Stimulated activated CD8-positive, alpha-beta memory T cell treated with anti-CD3 and anti-CD28 coated beads, Interleukin-12 subunit alpha, Interleukin-12 subunit beta, amount 100 ng/mL, for 4 hours (primary cell): ENCODE measurements at places on chromosomes 5 and 9.

GRCh38 chr9:133945314-133945975 is 46.7 kb downstream of the VAV2 start:
- DNase-seq = no peak

DNA sequence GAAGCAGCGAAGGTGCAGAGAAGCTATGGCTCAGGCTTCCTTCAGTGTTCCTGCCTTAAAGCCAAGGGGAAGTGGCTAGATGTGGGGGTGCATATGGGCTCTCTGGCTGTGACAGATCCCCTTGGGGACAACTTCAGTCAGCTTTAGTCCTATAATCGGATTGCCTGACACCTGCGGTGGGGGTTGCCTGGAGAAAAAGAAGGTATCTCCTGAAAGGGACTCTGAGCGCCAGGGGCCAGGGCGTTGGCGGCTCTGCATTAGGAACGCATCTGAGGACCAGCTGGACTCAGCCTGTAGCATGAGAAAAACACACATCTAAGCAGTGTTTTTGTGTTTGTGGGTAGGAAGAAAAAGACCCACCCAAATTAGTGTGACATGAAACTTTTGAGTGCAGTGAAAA is 84.3 kb upstream of the OTULINL start:
- DNase-seq = no peak

GRCh38 chr5:116045821-116046220 is 13.5 kb downstream of the ARL14EPL start:
- DNase-seq = no peak

DNA sequence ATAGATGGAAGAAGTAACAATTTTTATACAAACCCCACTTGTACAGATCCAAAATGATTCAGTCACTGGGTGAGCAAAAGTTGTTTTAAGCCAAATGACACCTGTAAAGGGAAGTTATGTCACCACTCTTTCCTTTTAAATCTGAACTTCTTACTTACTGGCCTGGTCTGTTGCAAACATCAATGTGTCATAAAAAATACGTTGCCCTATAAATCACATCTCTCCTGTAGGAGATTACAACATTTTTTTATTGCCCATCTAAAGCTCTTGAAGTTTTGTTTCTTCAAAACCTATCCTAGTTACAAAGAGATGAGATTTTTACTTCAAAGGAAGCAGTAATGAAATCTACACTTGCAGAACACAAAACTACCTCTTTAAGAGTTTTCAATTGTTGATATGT is 1087.8 kb upstream of the DMAC1 start:
- no peak for DNase-seq

DNA sequence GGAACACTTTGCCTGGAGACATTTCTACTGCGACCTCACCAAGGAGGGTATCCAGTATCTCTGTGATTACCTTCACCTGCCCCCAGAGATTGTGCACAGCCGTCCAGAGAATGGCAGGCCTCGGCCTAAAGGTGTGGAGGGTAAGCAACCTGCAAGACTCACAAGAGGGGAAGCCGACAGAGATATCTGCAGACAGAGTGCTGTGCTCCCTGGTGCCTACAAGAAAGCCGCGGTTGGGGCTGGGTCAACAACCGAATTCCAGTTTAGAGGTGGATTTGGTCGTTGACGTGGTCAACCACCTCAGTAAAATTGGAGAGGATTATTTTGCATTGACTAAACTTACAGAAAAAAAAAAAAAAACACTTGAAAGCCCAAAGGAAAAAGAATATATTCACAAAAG is 107.8 kb upstream of the ISL1 start:
- no peak for DNase-seq

- DNase-seq = no peak
These were observed 167.9 kb downstream of the TSSK1B start for GRCh38 chr5:113266913-113267227.

DNA sequence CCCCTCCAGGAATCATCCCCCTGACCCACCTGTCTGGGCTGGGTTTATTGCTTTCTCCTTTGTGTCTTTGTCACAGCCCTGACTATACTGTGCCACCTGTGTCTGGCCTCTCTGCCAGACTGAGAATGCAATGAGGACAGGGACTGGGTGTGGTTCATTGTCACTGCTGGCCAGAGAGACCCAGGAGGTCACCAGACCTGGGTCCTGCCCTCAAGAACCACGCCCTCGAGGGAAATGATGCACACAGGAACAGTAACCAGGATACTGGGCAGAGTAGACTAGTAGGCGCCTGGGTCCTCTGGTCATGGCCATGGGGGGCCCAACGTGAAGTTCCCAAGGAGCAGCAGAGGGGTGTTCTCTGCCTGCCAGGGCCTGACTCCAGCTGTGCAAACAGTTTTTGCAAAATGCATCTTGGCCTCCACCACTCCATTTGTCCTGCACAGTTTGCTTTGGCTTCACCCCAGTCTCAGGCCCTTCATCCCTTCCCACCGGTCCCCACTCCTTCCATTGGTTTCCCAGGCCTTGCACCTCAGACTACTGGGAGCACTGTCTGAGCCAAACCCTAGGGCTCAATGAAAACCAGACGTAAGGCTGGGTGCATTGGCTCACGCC is 17.8 kb downstream of the RGS3 start:
- no peak for DNase-seq

DNA sequence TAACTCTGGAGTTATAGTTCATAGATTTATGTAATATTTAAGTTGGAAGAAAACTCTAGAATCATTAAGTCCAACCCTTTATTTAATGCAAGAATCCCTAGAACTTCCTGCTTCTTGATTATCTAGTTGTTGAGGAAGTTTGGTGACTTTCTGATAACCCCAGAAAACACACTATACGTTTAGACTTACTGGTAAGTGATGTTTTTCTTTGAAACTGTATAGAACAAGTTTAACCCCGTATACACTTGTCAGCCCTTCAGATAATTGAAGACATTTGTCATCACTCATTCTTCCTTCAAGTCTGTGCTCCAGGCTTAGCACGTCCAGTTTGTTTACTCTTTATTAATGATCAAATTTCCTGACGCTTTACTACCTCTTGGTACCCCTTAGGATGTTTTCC is 9.0 kb downstream of the NDUFS4 start:
- no peak for DNase-seq

GRCh38 chr5:33761139-33761538 is 130.7 kb downstream of the ADAMTS12 start:
- no peak for DNase-seq

- no peak for DNase-seq
These were observed 240.9 kb downstream of the GABRB2 start for GRCh38 chr5:161305601-161306000.

GRCh38 chr9:73152543-73152844 is 829 bp downstream of the ANXA1 start:
- DNase-seq = no peak

- no peak for DNase-seq
These were observed 35.8 kb upstream of the OR13F1 start for GRCh38 chr9:104468261-104468660.

DNA sequence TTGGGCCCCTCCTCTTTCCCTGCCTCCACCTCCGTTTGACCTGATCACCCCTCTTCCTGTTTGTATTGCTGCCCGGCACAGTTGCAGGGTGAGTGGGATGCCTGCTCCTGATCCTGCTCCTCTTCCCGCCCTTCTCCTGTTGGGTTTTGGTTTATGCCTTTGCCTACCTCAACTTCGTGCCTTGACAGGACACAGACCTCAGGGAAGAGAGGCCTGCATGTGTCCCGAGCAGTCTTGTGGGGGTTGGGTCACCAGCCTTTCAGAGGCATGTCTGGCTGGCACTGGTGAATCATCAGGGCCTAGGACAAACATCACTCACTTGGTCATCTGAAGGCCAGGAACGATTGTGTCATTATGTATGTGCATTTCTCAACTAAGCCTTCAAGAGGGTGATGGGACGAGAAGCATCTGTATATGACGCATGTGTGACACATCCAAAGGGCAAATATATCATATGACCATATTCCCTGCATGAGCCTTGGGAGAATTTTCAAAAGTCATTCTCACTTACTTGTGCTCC is 56.9 kb downstream of the NPR3 start:
- DNase-seq = no peak

DNA sequence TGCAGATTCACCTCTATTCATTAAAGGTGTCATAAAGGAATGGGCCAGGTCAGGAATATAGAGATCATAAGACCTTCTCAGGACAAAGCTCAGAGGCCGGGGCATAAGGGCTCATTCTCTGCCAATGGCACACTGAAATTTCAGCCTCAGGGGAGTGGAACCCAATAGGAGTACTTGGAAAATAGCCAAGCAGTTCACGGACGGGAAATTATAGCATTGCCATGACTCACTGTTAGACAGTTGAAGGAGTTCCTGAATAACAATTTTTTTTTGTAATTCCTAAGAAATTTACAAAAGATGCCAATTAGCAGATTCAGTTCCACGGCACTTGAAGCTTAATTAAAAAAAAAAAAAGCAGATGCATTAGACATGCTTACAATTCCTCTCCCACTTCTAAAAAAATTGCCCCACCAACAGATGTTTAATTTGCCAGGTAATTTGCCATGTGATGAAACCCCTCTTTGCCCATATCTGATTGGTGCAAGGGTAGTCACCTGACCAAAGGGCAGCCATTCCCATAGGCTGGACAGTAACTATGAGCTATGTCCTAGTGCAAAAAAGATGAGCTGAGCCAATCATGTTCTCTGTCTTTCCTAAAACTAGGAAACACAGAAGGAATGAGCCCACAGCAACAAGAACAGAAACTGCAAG is 58.6 kb downstream of the PTCD2 start:
- no peak for DNase-seq

- no peak for DNase-seq
These were observed 128.3 kb upstream of the CCNH start for GRCh38 chr5:87541033-87541432.

GRCh38 chr5:24376616-24377015 is 268.2 kb downstream of the CDH10 start:
- DNase-seq = no peak

GRCh38 chr9:109046346-109046745 is 33.0 kb upstream of the CTNNAL1 start:
- no peak for DNase-seq

DNA sequence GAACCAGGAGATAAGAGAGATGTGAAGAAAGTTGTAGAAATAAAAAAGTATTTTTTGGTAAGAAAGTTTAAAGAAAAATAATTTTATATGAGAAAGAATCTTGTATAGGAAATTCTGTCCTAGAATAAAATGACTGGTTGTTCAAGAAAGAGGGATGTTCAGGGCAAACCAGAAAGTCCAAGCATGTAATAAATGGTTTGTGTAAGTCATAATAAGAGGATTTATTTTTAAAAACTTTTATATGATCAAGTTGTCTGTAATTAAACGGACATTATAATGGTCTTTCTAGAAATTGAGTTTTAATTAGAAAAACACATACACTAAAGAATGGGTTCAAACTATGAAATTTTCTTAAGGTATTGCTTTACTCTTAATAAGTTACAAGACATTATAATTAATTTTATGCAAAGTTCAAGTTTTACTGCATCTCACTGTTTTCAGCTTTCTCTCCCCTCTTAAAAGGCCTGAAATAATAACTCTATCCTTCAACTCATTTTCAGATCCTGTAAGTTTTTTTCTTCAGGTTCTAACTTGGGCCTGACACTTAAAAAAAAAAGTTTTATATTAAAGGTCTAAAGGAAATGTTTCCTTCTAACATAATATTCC is 56.1 kb upstream of the ZNF300 start:
- no peak for DNase-seq

GRCh38 chr9:124489222-124489621 is 18.0 kb downstream of the NR5A1 start:
- no peak for DNase-seq

GRCh38 chr5:168291342-168291963 is at the start of gene WWC1:
TSS of gene WWC1 (plus strand) at chr5:168291645. CDS start at chr5:168292153, 508 bp downstream.
- peak; percentile 19 for DNase-seq

- no peak for DNase-seq
These were observed 11.8 kb upstream of the COL5A1 start for GRCh38 chr9:134629586-134630392.

DNA sequence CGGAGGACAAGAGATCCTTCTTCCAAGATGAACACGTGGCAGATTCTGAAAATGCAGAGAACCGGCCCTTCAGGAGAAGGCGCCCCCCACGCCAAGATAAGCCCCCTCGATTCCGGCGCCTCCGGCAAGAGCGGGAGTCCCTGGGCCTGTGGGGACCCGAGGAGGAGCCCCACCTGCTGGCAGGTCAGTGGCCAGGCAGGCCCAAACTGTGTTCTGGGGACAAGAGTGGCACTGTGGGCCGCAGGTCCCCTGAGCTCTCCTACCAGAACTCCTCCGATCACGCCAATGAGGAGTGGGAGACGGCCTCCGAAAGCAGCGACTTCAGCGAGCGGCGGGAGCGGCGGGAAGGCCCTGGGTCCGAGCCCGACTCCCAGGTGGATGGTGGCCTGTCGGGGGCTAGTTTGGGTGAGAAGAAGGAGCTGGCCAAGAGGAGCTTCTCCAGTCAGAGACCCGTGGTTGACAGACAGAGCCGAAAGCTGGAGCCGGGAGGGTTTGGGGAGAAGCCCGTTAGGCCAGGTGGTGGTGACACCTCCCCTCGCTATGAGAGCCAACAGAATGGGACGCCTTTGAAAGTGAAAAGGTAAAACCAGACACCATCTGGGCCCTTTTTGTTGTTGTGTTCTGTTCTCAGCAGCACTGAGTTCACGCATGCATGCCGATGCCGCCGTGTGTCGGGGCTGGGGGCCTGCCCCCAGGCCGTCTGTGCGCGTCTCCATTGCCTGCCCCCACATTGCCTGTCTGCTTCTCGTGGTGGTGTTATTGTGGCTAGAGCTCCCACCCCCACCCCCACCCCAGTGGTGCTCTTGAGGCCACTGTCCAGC is 26.6 kb upstream of the POMT1 start:
- DNase-seq = no peak

GRCh38 chr5:172450861-172451695 is 3.2 kb downstream of the SH3PXD2B start:
- no peak for DNase-seq

DNA sequence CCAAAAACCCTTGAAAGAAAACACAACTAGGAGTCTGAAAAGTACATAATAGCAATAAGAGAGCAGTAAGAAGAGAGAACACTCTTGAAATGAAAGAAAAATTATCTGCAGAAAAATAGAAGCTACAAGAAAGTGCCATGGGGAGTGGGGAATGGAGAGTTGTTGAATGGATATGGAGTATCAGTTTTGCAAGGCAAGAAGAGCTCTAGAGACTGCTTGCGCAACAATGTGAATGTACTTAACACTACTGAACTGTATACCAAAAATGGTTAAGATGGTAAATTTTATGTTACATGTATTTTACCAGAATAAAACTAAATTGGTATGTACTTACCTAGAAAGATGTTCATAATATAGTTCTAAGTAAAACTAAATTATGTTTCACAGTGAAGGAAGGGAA is 54.8 kb upstream of the RASGRF2 start:
- DNase-seq = no peak
